Lower lobe of right lung (tissue), 2 donors: ENCODE measurements at places on chromosomes 5 and 9. TPM values are rescaled to one million over a fixed set of nuclear protein-coding genes. Genes with fewer than 3 reads are reported as not detected.

The HSD17B4 gene
- total RNA-seq = 364 TPM

DNA sequence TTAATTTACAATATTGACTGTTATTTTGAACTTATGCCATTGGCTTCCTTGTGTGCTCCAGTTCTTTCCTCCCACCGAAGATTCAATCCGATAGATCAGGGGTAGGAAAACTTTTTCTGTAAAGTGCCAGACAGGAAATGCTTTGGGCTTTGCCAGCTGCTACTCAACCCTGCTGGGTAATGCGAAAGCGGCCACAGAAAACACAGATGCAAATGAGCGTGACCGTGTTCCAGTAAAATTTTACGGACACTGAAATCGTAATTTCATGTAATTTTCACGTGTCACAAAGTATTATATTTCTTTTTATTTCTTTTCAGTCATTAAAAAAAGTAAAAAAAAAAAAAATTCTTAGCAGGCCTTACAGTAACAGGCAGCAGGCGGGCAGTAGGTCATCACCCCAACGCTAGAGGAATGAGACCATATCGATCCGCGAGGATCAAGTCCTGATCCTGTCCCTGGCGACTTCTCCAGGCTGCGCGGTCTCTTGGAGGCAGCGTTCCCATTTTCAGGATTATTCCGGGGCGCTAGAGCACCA, 599 bp downstream of the NMRK1 start:
- H3K27me3 ChIP-seq = no peaks in the 10 kb centered on the region
- H3K36me3 ChIP-seq = peaks cover 8% of the 10 kb centered on the region
- H3K4me1 ChIP-seq = peaks cover 70% of the 10 kb centered on the region

The ANKRD20A1 gene
- total RNA-seq = 1.7 TPM

GRCh38 chr9:110255034-110255462, 1.3 kb downstream of the TXN start:
- peak; percentile 48 for DNase-seq
- H3K36me3 ChIP-seq = peaks cover 11% of the 10 kb centered on the region
- H3K4me3 ChIP-seq = peak overlapping the region; percentile 90
- no peaks in the 10 kb centered on the region for H3K27me3 ChIP-seq
- H3K27ac ChIP-seq = peak overlapping the region; percentile 95

The CRHBP gene
- 0.53 TPM for total RNA-seq

- DNase-seq = peak; percentile 49
- peak overlapping the region; percentile 99 for H3K27ac ChIP-seq
- H3K36me3 ChIP-seq = no peaks in the 10 kb centered on the region
- H3K4me3 ChIP-seq = peak overlapping the region; percentile 81
- H3K27me3 ChIP-seq = no peaks in the 10 kb centered on the region
- peaks cover 42% of the 10 kb centered on the region for H3K4me1 ChIP-seq
These were observed 1.1 kb upstream of the MAT2B start for GRCh38 chr5:163504079-163504931.

DNA sequence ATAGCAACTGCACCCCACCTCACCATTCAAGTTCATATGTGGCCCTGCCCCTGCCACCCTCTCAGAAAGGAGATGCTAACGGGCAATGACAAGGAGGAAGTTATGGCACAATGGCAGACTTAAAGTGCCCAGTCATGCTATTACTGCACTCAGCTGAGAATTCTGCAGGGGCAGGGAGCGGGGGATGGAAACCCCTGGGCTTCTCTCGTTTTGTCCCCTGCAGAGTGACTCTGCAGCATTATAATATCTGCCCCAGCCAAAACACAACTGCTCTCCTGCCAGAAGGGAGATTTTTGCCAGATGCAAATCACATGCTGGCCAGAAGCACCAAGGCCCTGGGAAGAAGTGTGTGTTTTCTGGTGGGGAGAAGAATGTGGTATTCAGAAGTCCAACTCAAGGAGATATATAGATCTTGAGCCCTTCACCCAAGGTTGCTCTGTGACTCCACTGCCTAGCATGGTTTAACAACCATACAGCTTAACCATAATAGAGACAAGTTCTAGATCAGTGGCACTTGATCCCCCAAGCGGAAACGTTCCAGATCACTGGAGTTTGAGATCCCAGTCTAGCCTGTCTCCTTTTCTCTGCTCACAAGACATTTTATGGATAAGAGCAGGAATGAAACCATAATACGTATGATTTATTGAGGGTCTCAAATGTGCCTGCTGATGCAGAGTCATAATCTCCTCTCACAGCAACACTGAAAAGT, 207.0 kb upstream of the MAP3K1 start:
- peaks cover 13% of the 10 kb centered on the region for H3K4me1 ChIP-seq
- peak; percentile 47 for DNase-seq
- H3K36me3 ChIP-seq = no peaks in the 10 kb centered on the region
- no peak overlapping the region for H3K27ac ChIP-seq

DNA sequence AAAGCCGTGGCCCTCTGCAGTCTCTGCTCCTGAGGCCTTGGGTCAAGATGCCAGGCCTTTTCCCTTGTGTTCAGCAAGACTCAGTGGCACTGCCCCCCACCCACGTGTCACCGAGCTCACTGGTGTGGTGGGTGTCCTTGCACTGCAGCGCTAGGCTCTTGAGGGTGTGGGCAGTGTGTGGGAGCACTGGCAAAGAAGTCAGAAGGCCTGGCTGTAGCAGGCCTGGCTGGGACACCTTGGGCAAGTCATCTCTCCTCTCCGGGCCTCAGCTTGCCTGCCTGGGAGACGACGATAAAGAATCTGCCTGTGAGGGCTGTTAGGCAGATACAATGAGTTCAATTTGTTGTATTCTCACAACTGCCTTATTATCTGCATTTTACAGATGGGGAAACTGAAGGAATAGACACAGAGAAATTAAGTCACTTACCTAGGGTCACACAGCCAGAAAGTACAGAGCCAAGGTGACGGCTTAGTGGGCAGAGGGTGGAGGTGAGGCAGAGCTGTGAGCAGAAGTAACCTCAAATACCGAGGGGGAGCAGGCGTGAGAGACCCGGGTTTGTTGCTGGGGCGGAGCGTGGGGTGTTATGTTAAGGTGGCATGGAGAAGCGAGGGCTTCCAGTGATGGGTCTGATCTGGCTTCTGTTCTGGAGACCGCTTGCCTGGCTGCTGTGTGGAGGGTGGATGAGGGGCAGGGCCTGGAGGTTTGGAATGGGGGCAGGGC, 1.4 kb downstream of the TSPAN17 start:
- H3K27me3 ChIP-seq = no peaks in the 10 kb centered on the region
- peak overlapping the region; percentile 81 for H3K4me3 ChIP-seq
- peaks cover 21% of the 10 kb centered on the region for H3K4me1 ChIP-seq
- peak overlapping the region; percentile 82 for H3K27ac ChIP-seq
- peaks cover 9% of the 10 kb centered on the region for H3K36me3 ChIP-seq
